Stimulated activated CD8-positive, alpha-beta memory T cell treated with anti-CD3 and anti-CD28 coated beads, Interleukin-15, amount 100 ng/mL, for 1 hour (primary cell): ENCODE measurements at places on chromosomes 12 and 14.

GRCh38 chr12:50185970-50186663 lies 18.9 kb upstream of the CERS5 start:
- DNase-seq, result no peak

DNA sequence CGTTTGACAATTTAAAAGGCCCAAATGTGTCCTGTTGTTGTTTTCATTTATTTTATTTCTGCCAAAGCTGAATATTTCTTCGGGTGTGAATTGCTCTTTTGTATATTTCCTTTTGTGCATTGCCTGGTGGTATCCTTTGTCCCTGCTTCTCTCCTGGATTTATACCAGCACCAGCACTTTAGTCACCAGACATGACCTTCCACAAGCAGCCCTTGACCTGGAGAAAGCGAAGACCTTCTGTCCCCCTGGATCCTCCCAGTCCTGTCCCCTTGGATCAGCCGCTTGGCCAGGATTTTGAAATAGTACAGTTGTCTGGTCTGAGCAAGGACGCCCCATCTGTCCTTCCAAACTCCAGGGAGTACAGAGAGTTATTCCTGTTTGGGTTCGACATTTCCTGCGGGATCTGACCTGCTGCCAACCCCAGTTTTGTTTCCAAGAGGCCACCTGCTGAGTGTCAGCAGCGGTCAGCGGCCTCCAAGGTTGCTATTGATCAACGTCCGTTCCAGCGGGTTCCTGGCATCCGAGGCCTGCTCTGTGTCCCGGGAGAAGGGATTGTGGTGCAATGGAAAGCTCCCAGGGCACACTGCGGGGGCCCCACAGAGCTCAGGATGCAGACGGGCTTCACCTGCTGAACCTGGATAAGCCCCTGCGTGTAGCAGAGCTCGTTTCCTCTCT lies 45.1 kb upstream of the CHGA start:
- DNase-seq, result no peak

GRCh38 chr12:41242603-41243002 lies 54.5 kb downstream of the PDZRN4 start:
- no peak for DNase-seq

- no peak for DNase-seq
These were observed 250.2 kb downstream of the CACNA1C start for GRCh38 chr12:2302711-2303580.

- no peak for DNase-seq
These were observed 61.9 kb downstream of the CCDC92 start for GRCh38 chr12:123910761-123911193.

GRCh38 chr14:87542288-87542687 lies 450.7 kb downstream of the GALC start:
- DNase-seq, result no peak

- no peak for DNase-seq
These were observed 12.7 kb downstream of the KRT1 start for GRCh38 chr12:52667509-52667908.
